ENCODE measurements at places on chromosomes 4 and X.

DNA sequence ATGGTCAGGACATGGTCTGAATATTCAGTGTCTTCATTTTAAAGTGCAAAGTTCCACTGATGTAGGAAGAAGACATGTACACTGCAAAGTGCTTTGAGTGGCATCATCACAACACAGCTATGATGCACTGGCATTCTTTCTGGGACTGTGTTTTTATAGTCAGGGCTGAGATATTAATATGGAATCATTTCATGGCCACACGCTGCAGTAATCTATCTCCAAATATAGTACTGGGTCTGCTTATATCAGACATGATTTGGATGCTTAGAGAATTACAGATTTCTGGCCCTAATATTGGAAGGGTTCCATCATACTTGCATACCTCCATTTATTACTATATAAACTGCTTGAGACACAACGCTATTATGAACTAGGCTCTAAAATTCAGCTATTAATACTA lies 1170.9 kb downstream of the NLGN4X start:
- DNase-seq = no peak

- peak; percentile 53 for DNase-seq
Measured at GRCh38 chr4:139083956-139084803, 68.6 kb downstream of the NOCT start.

DNA sequence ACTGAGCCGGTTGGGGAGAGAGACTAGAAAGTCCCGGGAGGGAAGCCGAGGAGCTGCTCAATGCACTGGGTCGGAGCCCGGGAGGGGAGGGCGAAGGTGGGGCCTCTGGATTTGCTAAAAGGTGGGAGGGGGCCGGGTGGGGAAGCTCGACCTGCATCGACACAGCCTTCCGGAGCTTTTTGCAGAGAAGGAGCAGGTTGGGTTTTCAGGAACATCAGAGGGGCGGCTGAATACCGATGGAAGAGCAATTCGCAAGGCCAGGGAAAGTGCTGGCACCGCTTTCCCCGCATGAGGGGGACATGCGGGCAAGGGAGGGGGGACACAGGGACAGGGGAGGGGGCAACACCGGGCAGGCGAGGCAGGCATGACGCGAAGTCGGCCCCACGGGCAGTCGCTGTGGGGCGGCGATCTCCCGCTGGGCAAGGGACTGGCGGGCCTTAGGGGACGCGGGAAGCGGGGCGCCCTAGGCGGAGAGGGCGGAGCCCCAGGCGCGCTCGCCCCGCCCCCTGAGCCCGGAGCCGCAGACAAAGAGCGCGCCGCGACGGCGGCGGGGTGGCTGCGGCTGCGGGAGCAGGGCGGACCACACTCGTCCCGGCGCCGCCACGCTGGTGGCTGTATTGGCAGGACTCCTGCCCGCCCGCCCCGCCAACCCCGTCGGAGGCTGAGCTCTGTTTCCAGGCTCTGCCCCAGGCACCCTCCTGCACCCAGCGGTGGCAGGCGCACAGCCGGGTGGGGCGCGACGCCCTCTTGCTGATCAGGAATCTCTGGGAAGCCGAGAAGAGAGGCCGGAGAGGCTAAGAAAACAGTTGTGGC lies 11.6 kb downstream of the PDZD4 start:
- no peak for DNase-seq

DNA sequence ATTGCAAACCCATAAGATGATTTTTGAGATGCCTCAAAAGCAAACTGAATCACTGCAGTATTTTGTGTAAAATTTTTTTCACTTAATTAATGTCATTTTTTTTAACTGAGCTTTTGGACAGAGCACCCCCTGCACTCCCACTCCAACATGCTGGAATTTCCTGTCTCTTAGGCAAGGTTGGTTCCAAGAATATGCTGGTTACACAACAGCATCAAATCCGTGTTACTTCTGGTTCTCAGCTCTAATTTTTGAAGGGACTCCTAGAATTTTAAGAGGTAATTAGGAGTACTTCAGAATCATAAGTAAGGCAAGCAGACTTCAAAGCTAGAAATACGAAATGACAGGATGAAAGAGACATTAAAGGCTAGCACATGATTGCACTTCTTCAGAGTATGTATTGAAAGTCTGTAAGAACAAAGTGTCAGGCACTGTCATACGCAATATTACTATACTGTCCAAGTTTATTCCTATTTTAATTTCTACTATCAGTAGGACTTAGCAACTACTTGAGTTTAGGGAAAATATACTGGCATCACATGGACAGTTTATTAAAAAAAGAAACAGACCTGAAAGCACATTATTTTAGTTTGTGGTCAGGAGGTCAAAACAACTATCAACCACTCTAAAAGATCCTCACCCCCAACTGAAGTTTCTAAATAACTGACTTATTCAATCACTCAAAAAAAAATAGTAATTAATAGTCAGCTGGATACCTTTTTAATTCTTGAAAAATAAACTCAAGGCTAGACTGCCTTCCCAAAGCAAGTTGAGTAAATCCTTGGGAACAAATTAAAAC lies 1.6 kb upstream of the JCHAIN start:
- no peak for DNase-seq

DNA sequence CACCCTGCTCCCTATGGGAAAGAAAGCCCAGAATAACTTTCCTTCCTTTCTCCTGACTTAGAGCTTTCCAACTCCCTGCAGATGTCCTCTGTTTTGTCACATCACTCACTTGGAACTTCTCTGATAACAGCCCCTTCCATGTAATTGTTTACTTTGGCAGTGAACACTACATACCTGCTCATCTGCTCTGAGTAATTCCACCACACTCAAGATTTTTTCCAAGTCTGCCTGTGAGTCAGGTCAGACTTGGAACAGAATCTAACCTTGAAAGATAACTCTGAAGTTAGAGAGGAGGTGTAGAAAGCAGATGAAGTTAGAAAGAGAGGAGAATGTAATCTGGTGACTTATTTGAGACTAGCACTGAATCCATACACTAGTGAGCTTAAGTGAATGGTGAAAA lies 7.4 kb downstream of the MAGEB10 start:
- DNase-seq = no peak

- no peak for DNase-seq
Measured at GRCh38 chrX:455673-456072, 69.0 kb upstream of the PPP2R3B start.

GRCh38 chr4:168717847-168718246 lies 221.0 kb downstream of the PALLD start:
- DNase-seq = no peak

Data from activated CD8-positive, alpha-beta memory T cell treated with anti-CD3 and anti-CD28 coated beads for 4 hours (primary cell).